ENCODE measurements at places on chromosomes 12 and 14.

DNA sequence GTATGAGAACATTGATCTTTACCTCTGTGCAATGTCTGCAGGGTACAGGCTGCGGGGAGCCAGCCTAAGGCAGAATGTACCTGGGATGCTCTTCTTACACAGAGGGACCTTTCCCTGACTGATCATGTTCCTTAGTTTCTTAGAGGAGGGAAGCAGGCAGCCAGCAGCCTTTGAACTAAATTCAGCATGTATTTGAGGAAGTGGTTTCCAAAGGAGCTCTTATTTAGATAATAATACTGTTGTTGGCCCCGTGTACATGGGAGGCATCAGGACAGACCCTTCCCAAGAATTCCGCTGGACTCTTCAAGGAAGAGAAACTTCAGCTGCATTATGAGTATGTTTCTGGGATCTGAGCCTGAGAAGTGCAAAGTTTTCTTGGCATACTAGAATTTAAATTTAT, 98.8 kb downstream of the CCDC92 start:
- DNase-seq: no peak

- DNase-seq: no peak
Measured at GRCh38 chr14:34457186-34457585, 4.9 kb downstream of the SPTSSA start.

DNA sequence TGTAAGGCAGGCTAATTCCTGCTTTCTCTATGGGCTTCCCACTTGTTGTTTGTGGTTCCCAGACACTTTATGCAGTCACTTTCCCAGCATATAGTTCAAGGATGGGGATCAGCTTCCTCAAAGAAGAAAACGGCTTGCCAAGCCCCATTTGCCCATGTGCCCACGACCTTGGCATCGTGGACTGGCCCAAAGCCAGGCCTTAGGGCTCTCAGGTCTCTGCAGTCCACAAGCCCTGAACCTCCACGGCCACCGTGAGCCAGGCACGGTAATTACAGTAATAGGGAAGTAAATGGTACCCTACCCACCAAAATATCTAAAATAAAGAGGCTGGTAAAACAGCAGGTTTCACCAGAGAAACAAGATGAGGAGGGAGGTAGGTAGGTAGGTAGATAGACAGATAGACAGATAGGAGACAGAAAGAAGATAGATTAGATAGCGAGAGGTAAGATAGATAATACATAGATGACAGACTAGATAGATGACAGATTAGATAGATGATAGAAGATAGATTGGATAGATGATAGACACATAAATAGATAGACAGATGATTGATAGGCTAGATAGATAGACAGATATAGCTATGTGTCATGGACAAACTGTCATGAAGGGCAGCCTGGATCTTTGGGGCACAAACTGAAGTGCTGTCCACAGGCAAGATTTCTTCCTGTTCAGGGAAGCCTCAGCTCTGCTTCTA, 163.1 kb downstream of the SLC15A4 start:
- no peak for DNase-seq

DNA sequence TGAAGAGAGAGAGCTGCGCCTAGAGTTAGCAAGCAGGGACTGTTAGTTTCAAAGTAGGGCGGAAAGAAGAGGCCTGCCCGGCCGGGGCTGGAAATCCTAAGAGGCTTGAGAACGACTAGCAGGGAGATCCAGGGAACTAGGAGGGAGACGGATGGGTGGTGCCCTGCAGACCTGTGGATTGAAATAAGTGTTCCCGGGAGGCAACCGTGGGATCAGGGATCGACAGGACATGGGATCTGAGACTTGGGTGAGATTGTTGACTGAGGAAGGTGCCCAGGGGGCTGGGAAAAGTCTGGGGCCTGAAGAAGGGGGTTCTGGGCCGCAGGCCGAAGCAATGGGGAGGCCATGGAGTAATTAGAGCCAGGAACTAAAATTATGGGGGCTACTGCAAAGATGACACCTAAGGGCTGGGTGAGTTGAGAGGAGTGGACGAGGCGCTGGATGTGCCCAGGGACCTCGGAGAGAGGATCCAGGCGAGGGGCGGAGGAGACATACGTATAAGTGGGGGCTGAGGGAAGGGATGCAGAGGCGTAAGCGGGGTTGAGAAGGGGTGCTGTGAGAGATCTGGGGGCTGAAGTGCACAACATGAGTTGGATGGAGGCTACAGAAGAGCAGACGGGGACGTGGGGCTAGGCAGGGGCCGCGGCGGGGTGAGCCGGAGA, 635 bp downstream of the LTA4H start:
- DNase-seq: peak; percentile 51

- peak; percentile 23 for DNase-seq
Measured at GRCh38 chr14:75615200-75615599, 36.8 kb downstream of the FLVCR2 start.

DNA sequence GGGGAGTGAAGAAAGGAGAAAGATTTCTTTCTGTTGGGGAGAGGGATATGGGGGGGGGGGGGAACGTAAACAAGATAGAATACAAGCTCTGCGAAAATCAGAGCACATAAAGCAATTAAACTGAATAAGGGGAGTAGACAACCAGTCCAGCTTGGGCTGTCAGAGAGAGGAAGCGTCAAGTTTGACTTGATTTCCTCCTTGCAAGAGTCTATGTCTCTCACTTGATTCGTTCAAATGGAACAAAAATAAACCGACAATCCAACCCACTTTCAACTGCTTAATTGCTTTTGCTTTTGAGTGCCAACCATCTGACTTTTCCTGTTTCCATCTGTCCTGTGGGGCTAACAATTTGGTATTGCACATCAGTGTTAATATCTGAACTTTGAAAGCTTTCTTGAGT, 942 bp downstream of the SYT1 start:
- DNase-seq: no peak

GRCh38 chr12:106139422-106140171, 843 bp upstream of the NUAK1 start:
- peak; percentile 77 for DNase-seq

- no peak for DNase-seq
Measured at GRCh38 chr12:28955931-28956330, 193.1 kb upstream of the FAR2 start.

DNA sequence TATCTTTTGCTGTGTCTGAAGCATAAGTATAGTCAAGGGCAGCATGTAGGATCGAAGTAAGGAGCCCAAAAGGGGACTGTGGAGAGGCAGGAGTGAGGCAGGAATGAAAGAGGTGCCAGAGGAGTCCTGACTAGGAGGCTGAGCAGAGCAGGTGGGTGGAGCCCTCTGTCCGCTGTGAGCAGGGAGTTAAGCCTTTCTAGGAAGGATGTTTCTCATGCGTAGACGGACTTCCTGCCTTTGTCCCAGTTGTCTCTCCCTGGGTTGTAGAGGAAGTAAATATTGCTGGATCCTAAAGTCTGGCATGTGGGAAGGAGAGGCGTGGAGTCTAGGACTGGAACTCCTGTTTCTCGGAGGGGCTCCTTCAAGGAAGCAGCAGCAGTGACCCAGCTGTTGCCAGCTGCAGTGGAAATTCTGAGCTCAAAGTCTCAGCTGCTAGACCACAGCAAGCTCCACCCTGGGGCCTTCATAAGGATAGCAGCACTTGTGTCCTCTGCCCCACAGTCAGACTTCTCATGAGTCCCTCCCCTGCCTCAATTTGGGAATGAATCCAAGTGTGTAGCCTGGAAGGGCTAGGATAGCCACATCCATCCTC, 44.0 kb downstream of the RBMS2 start:
- DNase-seq: peak; percentile 99

- no peak for DNase-seq
Measured at GRCh38 chr12:91364471-91365184, 182.0 kb upstream of the DCN start.

GRCh38 chr14:96951511-96951910, 154.3 kb downstream of the VRK1 start:
- DNase-seq: no peak

- DNase-seq: no peak
Measured at GRCh38 chr14:65042296-65042695, 55.6 kb downstream of the FNTB start.

GRCh38 chr12:75876832-75877762, 154.5 kb downstream of the PHLDA1 start:
- peak; percentile 14 for DNase-seq

DNA sequence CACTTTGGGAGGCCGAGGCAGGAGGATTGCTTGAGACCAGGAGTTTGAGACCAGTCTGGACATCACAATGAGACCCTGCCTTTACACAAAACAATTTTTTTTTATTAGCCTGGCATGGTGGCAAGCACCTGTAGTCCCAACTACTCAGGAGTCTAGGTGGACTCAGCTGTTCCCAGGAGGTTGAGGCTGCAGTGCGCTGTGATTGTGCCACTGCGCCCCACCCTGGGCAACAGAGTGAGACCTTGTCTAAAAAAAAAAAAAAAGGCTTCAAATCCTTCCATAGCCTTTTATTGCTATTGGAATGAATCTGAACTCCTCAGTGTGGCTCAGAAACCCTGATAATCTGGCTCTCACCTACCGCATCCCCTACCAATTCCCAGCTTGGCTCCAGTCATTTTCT, 26.1 kb downstream of the AK7 start:
- DNase-seq: no peak

DNA sequence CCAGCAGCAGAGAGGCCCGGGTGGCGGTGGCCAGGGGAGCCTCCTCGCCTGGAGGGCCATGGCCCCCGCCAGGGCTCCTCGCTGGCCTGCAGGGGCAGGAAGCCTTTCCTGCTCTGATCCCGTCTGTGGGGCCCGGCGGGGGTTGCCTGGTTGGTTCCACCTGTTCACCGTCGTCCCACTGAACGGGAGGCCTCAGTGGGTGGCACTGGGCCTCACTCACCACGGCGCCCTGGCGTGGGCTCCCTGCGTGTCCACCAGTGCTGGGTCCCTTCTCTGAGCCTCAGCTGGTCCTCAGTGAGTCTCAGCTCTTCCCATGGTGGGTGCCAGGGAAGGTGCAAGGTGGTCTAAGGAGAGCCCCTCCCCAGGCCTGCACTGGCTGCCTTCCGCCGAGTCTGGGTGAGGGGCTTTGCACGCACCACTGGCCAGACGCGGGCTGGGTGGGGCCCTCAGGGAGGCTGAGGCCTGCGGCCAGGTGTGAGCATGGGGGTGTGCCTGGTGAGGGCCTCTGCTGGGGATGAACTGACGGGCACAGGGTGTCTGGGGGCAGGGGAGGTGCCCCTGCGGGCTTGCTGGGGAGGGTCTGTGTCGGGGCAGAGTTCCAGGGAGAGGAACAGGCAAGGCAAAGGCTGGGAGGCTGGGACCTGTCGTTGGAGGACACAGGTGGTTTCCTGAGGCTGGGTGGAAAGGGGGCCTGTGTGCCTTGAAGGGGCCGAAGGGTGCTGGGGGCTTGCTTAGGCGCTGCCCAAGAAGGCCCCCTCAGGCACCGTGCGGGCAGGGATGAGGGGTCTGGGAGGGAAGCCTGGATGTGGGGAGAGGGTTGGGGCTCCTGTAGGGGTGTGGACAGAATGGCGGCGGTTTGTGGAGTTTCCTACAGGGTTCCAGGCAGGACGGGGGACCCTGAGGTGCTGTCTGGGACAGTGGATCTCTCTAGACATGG, 339.8 kb downstream of the TMEM121 start:
- DNase-seq: no peak

GRCh38 chr14:99679996-99680395, 4.1 kb upstream of the CYP46A1 start:
- DNase-seq: no peak

GRCh38 chr12:30169839-30170591, 386.3 kb upstream of the TMTC1 start:
- no peak for DNase-seq

- no peak for DNase-seq
Measured at GRCh38 chr14:95023115-95023514, 134.2 kb downstream of the DICER1 start.

DNA sequence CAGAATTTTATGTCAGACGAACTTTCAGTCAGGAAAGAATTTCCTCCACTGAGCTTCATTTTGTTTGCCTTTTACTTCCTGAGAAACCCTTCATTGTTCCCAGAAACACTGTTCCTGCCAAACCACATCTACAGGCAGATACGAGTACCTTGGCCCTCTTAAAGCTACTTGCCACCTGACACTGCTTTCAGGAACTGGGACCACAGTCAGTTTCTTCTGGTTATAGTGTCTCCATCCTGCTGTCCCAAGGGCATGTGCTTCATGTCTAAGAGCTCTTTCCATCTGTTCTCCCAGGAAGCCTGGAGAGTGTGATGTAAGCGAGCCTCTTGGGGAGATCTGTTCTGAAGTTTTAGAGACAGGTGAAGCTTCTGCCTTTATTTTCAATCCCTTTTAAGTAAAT, 161.7 kb upstream of the PLEKHA5 start:
- DNase-seq: no peak

DNA sequence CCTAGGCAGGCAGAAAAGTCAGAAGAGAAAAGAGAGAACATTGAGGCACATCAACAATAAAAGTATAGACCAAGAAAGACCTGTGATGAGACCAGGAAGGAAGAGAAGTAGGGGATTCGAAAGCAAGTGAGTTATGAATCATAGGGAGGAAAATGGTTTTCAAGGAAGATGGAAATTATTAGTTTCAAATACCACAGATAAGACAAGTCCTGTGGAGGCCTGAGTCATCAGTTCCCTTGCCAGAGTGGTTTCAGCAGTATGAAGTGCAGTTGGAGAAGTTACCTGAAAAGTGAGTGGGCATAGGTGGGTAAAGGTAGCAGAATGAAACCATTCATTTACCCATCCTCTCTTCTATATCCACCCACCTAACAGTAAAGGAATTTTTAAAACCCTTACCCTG, 25.2 kb upstream of the TSPAN8 start:
- DNase-seq: peak; percentile 10

DNA sequence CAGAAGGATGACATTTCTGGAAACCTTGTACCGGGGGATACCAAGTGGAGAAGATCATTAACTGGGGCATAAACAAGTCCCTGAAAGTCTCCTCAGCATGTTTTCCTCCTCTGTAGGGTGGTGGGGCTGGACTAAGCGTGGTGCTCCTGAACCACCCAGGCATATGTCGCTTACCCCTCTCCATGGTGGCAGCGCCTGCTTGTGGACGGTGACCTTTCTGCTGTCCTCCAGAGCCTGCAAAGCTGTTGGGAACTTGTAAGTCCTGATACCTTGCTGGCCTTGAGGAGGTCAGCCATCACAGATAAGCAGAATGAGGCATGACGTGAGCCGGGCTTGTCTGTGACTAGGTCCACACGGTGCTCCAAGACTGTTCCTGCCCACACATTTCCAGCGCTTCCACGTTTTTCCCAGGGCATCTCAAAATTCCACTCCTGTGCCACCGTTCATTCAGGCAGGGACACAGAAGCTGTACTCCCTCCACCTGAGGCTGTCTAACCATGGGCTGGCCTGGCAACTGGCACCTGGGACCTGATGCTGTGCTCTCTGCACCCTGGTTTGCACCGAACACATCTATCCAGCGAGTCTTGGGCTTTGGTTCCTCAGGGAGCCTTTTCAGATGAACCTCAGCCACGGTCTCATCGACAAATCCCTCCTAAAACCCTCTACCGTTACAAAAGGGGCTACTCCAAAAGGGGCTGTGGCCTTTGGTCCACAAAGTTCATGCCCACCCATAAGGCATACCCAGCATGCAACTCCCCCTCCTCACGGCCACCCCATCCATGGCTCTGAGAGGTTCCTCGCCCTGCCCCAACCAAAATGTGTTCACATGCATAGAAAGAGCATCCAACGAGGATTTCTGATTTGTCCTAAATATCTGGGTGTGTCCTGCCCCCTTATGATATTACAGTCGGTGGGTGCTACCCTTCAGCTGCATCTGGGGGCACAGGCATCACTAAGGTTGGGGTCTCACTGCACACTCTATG, 199.6 kb upstream of the DIO3 start:
- DNase-seq: no peak

Data from umbilical cord (tissue), 2 donors.